Colonic mucosa (tissue), 4 donors: ENCODE measurements at places on chromosomes 5 and 9. TPM values are rescaled to one million over a fixed set of nuclear protein-coding genes. Genes with fewer than 3 reads are reported as not detected.

KIF12 gene
- total RNA-seq = 33.8 TPM

SPOCK1 gene
- total RNA-seq = 8.5 TPM

SPATA31E1 gene
- total RNA-seq = 0.07 TPM

IRX4 gene
- not detected for total RNA-seq

CDKN2B gene
- 57.0 TPM for total RNA-seq

TPPP gene
- 4.0 TPM for total RNA-seq

MARCHF11 gene
- not detected for total RNA-seq

SPINK7 gene
- total RNA-seq = not detected

EIF4E1B gene
- not detected for total RNA-seq

TMC1 gene
- 0.42 TPM for total RNA-seq

NEUROG1 gene
- total RNA-seq = not detected

INSYN2B gene
- total RNA-seq = not detected

BHMT2 gene
- total RNA-seq = 0.90 TPM

SEMA6A gene
- total RNA-seq = 66.7 TPM

KIF4B gene
- total RNA-seq = not detected

MYMK gene
- total RNA-seq = not detected

PLCXD3 gene
- 0.47 TPM for total RNA-seq

ENHO gene
- total RNA-seq = 1.2 TPM

GGTA1 gene
- total RNA-seq = 4.2 TPM

JAKMIP2 gene
- total RNA-seq = 0.17 TPM

SPINK6 gene
- not detected for total RNA-seq

SVEP1 gene
- 2.1 TPM for total RNA-seq

ADGRD2 gene
- total RNA-seq = not detected

PCDHB10 gene
- total RNA-seq = 0.17 TPM

PRSS3 gene
- total RNA-seq = 191 TPM

TMEM252 gene
- total RNA-seq = not detected

FAXDC2 gene
- total RNA-seq = 7.0 TPM

ABCA2 gene
- 22.4 TPM for total RNA-seq

PCDHB15 gene
- 0.27 TPM for total RNA-seq
